Inflammatory macrophage treated with lipopolysaccharide for 4 hours (primary cell): ENCODE measurements at places on chromosomes 7 and 10.

GRCh38 chr7:74401137-74401859 lies 52.4 kb upstream of the GTF2IRD1 start:
- peak; percentile 56 for DNase-seq

GRCh38 chr10:76906256-76906655 lies 731.4 kb downstream of the KCNMA1 start:
- DNase-seq, result no peak

- DNase-seq, result no peak
Observed at GRCh38 chr7:111873326-111873646, 311.0 kb upstream of the IMMP2L start.

DNA sequence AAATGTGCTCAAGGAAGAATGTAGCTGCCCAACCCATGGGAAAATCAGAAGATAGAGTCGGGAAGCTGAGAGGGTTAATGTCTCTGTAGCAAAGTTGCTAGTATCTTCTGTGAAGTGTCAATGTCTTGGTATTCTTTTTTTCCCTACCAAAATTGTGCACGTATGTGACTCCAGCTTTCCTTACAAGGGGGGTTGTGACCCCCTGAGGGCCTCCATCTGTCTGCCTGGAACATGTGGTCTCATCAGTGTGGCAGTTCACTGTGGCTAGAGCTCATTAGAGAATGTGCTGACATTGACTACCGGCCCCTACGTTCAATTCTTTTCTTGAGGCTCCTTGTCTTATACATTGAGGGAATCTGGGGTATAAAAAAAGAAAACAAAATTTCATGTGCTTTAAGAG lies 725.2 kb upstream of the CELF2 start:
- no peak for DNase-seq

- DNase-seq, result no peak
Observed at GRCh38 chr10:101227429-101228152, 1.7 kb downstream of the LBX1 start.

- DNase-seq, result peak; percentile 9
Observed at GRCh38 chr7:64640504-64640903, 25.4 kb upstream of the ZNF107 start.

- DNase-seq, result peak; percentile 25
Observed at GRCh38 chr10:126130271-126130710, 233.9 kb downstream of the FANK1 start.

DNA sequence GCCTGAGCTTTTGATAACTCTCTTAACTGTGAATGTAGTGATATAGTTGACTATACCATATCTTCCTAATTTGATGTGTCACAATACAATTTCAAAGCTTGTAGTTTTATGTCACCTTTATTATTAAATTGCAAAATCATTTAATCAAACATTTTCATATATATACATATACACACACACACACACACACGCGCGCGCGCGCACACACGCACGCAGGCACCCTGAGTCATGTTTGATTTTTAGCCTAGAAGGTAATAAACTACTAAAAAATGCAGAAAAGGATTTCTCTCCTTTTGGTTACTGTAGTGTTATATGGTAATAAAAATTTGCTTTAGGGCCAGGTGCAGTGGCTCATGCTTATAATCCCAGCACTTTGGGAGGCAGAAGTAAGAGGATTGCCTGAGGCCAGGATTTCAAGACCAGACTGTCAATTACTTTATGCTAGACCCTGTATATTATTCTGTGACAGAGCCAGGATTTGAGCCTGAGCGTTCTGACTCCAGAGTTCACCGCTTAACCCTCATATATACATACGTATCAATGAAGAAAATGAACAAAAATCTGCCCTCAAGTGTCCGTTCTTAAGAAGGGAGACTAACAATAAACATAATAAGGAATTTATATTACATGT lies 89.6 kb downstream of the PODXL start:
- DNase-seq, result no peak

DNA sequence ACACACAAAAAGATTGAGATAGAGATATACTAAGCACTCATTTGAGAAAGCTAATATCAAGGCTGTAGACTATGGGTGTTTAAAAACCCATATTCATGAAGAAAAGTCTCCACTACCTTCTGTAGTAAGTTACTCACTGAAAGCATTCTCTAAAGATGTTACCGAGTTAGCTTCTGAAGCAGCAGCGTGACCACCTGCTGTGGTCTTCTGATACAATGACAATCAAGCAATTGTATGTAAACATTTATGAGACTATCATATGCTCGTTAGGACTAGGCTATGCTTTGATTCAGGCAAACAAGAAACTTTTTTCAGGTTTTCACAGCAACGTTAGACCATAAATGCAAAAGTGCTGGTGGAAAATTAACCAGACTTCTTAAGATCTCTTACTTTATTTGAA lies 11.2 kb downstream of the RHOBTB1 start:
- no peak for DNase-seq

GRCh38 chr10:71766717-71767419 lies 6.5 kb downstream of the VSIR start:
- peak; percentile 62 for DNase-seq

DNA sequence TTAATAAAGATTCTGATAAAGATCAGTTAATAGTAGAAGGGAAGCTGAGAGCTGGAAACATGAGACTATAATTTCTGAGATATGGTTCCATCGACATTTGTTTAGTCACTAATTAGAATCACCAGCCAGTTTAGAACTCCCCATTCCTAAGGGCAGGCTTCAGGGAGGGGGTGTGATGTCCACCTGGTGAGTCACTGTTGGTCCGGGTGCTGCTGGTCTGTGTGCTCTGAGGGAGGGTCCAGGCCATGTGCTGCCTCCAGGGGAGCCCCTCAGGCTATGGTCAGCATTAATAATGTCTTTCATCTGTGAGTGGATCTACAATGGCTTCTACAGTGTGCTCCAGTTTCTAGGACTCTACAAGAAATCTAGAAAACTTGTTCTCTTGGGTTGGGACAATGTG lies 115.8 kb downstream of the ADAM12 start:
- no peak for DNase-seq

DNA sequence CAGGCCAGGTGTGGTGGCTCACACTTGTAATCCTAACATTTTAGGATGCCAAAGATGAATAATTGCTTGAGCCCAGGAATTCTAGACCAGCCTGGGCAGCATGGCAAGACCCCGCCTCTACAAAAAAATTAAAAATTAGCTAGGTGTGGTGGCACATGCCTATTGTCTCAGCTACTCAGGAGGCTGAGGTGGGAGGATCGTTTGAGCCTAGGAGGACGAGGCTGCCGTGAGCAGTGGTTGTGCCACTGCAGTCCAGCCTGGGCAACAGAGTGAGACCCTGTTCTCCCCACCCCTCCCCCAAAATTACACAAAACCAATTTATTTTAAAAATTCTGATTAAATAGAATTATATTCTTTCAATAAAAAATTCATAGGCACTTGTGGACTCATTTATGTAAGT lies 39.0 kb downstream of the ABCB1 start:
- DNase-seq, result no peak

DNA sequence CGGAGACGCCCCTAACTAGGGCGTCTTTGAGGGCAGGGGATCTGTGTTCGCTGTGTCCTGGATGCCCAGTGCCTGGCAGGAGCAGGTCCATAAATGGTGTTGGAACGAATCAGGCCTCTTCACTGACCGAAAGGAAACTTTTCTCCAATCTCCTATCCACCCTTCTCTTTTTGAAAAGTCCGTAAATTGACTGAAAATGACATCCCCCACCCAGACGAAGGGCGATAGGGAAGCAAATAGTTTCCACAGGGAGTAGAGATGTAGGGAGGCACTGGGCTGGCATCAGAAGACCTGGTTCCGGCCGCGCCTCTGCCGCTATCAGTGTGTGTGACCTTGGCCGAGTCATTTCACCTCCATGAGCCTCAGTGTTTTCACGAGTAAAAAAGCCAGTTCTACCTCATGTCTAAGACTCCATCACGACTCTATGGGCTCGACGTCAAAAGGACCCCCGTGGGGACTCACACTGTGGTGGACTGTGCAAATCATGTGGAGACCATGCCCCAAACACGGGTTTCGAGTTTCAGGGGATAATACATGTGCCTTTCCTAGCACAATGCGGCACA lies 497 bp upstream of the RAB11FIP2 start:
- DNase-seq, result no peak
